ENCODE measurements at places on chromosomes 11 and 22.

GRCh38 chr11:93504110-93505095 is 38.8 kb downstream of the SMCO4 start:
- no peak for DNase-seq

DNA sequence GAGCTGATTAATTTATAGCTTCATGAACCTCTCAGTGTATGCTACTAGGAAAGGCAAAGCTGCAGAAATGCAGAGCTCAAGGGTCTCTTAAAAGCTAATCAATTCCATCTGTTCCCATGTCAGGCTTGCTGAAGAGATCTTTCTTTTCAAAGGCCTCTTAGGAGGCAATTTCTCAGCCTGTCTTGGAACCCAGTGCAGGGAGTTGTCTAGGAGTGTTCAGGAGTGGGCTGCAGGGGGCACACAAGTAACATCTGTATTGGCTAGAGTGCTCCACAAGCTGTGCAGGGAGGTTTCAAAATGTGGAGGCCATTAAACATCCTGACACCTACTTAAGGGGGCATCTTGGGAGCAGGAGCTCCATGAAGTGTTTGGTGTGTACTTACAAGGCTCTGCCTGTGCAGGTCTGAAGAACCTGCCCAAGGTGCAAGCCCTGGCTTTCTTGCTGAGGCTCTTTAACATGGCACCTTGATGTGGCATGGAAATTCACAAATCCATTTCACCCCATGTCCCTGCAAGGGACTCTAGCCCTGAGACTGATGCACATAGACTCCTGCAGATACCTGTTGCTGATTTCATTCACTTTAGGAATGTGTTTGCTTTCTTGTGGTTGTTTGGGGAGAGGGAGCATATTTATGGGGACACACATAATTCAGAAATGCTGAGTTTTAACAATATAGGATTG is 134.7 kb downstream of the ME3 start:
- no peak for DNase-seq

DNA sequence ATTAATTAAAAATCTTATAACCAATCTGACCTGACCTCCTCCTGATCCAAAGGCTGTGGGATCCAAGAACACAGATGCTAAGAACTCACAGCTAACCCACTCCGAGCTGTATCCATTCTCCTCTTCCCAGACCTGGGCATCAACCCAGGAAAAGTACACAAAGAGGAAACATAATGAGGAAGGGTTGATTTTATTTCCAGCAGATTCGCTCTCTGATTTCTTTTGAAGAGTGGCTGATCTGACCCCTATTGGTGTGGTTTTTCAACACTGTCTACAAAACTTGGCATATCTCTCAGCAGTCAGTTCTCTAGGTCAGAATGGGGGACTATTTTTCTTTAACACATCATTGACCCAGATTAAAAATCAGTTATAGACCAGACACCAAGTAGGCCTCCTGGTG is 201.9 kb upstream of the UBASH3B start:
- no peak for DNase-seq

DNA sequence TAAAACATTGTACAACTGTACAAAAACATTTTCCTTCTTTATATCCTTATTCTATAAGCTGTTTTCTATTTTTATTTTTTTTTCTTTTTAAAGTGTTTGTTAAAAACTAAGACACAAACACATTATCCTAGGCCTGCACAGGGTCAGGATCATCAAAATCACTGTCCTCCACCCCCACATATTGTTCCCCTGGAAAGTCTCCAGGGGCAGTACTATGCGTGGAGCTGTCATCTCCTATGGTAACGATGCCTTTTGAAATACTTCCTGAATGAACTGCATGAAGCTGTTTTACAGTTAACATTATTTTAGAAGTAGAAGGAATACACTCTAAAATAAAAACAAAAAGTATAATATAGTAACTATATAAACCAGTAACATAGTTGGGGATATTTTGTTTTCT is 67.2 kb downstream of the ZC3H12C start:
- no peak for DNase-seq

- DNase-seq = no peak
Observed at GRCh38 chr22:27201276-27201675, 543.9 kb downstream of the MIAT start.

Data from H4 (cell line).